ENCODE measurements at places on chromosomes 13 and 19.
A peak's percentile ranks its signal among the peaks of the same experiment; 100 is the strongest.

DNA sequence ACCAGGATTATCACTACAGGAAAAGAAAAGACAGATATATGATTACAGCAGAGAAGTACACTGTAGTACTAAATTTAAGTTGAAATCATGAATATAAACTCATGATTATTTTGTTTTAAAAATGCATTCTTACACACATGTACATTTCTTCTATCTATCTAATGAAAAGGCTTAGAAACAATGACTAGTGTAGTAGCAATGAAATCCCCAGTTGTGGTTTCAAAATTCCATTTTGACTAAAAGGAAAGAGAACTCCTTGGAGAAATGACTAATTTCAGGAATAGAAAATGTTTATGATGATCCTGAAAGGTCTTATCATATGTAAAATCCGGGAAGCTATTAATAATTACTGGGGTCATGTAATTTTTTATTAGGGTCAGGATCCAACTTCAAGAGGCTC lies 195.0 kb upstream of the STARD13 start:
- no peak for DNase-seq

DNA sequence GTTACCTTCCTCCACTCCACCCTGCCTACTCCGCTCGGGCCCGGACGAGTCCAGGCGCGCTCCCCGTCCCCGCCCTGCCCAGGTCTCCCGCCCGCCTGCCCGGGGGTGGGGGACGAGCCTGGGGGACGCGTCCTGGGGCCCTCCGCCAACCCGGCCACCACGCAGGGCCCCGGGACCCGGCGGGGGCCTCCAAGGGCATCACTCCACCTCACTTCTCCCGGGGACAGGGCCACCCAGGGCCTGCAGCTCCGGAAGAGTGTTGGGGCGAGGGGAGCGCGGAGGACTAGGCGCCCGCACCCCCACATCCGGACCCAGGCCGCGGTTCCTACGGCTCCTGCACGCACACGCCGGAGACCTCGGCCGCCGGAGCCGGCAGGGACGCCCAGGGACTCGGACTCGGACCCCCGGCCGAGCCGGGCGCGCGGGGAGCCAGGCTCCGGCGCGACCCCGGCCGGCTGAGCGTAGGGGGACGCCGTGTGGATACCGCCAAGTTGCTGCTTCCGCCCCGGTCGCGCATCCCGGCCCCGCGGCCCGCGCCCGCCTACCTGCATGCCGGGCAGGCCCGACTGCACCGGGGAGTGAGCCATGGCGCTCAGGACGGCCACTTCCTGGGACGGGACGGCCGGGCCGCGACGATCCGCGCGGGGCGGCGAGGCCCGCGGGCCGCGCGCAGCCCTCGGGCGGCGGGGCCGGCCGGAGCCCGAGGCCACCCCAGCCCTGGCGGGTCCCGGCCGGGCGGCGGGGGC lies 534 bp downstream of the STK24 start:
- peak; percentile 89 for DNase-seq

DNA sequence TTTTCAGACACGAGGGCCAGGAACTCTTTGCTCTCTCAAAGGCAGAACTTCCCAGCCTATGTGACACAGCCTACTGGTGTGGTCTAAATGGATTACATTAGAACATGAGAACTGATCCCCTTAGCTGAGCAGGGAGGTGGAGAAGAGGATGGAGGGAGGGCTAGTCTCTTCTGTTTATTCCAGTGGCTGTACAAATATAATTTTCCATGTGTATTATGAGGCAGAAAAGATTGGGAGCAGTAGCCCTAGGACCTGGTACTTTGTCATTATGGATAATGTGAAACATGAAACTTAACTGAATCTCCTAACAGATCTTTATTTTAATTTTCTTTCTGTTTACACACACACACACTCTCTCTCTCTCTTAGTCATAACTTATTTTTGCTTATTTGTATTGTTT lies 82.1 kb downstream of the WDFY2 start:
- no peak for DNase-seq

DNA sequence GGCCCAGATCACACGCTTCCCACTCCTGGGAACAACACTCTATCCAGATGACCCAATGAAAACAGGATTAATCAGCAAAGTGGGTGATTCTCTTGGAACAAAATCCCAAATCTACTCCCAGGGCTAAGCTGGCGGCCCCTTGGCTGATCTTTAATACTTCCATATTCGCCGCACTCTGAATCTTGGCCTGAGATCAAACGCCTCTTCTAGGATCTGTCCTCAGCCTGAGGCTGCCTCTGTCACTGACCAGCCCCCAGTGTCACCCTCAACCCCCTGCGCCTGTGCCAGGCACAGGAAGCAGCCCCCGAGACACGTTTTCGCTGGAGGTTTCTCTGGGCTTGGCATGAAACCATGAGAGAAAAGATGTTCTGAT lies 2.4 kb upstream of the CTXN1 start:
- no peak for DNase-seq

GRCh38 chr19:46453661-46454060 lies 17.7 kb downstream of the PNMA8A start:
- no peak for DNase-seq

DNA sequence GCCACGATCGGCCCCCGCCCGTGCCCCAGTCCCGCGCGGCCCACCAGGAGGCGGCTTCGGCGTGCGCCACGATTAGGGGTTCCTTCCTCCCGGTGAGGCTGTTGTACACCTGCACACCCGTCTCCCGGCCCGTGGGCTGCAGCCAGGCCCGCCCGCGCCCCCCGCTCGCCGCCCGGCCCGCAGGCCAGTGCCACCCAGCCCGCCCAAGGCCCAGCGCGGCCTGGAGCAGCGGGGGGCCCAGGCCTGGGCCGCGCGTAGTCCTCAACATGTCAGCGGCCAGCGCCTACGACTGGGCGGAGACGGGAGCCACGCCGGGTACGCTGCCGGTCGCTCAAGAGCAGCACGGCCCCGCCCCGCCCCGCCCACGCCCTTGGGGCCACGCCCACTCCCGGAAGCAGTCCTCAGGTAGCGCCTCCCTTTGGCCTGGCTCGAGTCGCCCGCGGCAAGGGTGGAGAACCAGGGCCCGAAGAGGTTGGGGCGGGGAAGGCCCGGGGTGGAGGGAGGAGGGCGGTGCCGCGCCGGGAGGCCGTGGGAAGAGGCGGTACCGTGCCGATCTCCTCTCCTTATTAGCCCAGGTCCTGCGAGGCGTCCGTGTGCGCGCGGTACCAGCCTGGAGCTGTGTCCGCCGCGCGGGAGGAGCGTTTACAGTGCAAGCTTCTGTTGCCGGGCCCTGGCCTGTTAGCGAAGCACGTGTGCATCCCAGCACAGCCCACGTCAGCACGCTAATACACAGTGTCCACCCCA lies at the start of gene CARS2:
CARS2 (minus strand) TSS at position 291 of the 744 bp plus-strand sequence; CDS start at position 268, 23 bp downstream.
- DNase-seq = peak; percentile 84

DNA sequence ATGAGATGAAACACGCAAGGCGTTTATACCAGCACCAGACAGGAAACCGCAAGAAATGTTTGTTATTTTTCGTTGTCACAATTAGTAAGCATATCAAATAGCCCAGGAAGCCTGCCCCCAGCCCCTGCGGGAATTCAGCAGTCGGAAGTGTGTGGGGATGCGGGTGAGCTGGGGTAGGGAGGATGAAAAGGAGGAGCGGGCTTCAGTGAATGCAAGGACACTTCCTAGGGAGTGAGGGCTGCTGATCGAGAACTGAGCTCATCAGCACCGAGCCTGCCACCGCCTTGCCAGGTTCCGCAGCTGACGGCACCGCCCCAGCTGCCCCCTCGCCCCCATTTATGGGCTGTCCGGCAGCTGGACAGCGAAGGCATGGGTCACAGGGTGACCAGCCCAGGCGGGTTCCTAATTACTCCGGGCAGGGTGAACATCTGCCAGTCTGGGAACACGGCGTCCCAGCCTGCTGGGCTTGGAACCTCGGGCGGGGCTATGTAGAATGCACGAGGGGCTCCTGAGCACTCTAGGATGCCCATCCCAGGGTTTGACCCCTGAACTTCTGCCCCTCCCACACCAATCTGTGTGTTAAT lies 1.6 kb upstream of the BEST2 start:
- no peak for DNase-seq

GRCh38 chr13:59312776-59313175 lies 851.0 kb downstream of the DIAPH3 start:
- DNase-seq = no peak

DNA sequence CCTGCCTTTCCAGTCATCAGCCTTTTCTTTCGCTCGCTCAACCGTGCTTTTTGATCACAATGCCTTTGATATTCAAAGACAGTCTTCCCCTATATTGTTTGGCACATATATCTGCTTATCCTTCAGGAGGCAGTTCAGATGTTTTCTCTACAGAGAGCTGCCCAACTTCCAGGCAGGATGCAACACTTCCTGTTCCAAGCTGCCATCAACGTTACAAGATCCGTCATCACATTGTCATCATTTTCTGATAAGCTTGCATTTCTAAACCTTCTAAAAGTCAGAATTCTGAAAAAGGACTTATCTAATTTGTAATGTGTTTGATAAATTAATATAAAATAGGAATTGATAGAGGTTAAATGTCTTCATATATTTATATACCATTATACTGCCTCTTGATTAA lies 574.2 kb downstream of the TBC1D4 start:
- DNase-seq = no peak

DNA sequence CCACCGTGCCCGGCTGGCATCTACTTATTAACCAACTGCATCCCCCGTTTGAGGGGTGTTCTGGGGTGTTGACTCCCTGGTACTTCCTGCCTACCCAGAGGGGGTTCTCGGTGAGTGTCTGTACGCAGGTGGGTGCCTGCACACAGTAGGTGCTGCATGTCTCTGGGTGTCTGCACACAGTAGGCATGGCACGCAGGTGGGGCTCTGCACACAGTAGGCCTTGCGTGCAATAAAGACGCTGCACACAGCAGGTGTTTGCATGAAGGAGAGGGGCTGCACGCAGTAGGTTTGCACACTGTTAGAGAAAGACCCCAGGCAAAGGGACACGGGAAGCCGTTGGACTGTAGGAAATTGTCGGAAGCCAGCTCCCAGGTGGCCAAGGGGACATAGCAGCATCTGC lies 11.2 kb downstream of the GADD45B start:
- no peak for DNase-seq

GRCh38 chr13:37273836-37274235 lies 168.4 kb upstream of the CSNK1A1L start:
- DNase-seq = no peak

DNA sequence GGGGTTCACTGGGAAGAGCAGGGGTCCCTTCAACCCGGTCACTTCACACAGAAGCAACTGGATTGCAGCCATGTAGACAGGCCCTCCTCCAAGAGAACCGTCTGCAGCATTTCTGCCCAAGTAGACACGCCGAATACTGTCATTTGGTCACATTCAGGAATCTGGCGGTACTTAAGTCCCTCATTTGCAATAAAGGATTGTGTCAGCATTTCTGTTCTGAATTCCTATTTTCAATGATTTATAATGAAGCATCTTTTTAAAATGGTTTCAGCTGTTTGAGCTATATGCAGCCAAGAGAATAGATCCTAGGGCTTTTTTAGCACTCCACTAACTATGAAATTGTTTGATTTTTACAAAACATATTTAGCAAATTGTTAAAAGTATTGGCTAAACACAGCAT lies 143.5 kb upstream of the SOX1 start:
- DNase-seq = no peak

GRCh38 chr19:57687363-57688010 lies 5.7 kb downstream of the ZNF551 start:
- no peak for DNase-seq

GRCh38 chr13:81488021-81488420 lies 1147.1 kb upstream of the SPRY2 start:
- no peak for DNase-seq

DNA sequence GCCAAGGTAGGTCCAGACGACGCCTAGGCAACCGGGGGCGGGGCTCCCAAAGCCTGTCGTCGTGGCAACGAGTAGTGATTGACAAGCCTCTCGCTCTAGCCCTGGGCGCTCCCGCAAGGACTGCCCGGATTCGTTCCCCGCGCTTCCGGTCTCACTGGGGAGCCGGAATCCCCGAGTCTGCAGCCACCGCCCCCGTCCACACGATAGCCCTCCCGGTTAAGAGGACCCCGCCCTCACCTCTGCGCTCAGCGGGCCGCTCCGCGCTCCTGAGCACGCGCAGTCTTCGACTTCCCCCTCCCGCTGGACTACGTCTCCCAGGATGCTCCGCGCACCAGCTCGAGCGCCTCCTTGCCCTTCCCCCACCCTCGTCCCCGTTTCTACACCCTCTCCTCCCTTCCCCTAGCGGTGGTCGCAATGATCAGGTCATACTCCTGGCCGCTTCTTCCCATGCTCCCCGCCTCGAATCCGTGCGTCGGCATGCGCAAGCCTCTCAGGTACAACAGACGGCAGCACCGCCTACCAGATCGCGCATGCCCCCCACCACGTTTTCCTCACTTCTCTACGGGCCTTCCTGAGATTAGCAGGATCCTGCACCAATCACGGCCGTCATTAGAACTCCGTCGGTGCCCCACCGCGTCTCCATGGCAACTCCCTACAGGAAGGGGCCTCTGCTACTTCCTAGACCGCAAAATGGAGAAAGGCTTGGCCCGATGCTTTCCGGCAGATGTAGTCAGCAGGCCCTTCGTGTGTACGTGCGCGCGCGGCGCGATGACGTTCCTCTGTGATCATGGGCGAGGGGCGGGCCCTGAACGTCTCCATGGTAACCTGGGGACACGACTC lies at the start of gene MZF1:
MZF1 (minus strand) TSS at position 518 of the 840 bp plus-strand sequence. CDS start 1,946 bp downstream, outside the sequence.
- DNase-seq = peak; percentile 100

GRCh38 chr13:26896986-26897668 lies 136.5 kb upstream of the GPR12 start:
- no peak for DNase-seq

DNA sequence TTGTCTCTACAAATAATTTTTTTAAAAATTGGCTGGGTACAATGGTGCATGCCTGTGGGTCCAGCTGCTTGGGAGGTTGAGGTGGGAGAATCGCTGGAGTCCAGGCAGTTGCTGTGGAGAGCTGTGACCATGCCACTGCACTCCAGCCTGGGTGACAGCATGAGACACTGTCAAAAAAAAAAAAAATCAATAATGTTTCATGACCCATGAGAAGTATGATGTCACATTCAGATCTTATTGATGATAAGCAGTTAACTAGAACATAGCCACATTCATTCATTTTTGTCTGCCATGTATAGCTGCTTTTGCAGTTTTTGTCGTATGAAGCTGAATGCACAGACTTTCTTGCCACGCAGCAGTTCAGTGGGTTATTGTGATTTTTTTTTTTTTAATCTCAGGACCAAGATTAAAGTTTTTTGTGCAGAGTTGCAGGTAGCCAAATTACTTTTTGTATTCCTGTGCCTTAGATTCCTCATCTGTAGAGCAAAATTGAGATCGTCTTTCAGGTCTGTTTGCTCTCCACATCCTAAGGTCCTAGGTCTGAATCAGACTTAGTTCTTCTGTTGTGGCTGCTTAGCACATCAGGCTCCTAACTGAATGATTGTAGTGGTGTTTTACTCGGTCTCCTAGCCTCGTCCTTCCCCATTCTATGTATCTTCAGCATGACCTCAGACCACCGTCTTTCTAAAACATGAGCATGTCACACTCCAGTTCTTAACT lies 145.2 kb downstream of the GGACT start:
- DNase-seq = no peak

GRCh38 chr19:43575955-43576878 lies 616 bp downstream of the PINLYP start:
- DNase-seq = no peak

GRCh38 chr13:52809310-52809769 lies 39.1 kb downstream of the PCDH8 start:
- peak; percentile 42 for DNase-seq
